ENCODE measurements at places on chromosomes 12 and 14.

- DNase-seq, result no peak
These were observed 218.4 kb downstream of the BCAT1 start for GRCh38 chr12:24730489-24730896.

- no peak for DNase-seq
These were observed 805 bp downstream of the MYH7 start for GRCh38 chr14:23434488-23435222.

DNA sequence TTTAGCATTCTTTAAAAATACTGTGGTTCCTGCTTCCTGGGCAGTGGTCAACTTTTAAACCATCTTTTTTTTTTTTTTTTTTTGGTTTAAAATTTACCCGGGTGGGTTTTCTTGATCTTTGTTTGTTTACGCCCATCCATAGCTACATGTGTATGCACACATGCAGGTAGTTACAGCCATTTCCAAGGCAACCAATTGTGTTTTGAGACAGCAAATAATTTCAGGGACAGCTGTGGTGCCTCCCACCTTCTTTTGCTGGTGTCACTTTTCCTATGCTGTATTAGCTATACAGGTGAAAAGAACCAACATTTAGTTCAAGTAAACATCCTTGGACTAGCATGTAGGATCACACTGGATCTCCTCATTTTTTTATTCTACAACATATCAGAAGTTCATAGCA, 52.0 kb upstream of the PSMA6 start:
- DNase-seq, result no peak

DNA sequence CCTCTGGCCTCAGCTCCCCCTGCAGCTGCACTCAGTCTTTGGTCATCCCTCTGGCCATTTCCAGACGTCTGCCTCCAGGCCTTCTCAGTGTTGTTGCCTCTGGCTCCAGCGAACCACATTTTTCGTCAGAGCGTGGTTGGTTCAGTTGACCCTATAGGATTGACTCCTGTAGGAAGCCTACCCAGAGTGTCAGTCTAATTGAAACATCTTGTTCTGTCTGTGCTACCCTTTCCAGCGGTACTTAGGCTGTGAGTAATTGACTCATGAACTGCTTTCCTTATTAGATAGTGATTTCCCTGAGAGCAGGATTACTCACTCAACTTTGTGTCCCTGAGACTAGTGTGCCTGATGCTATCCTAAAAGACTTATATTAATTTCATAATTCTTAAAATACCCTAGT, 373.2 kb downstream of the ATP23 start:
- no peak for DNase-seq

- no peak for DNase-seq
These were observed 187.1 kb upstream of the CDKN3 start for GRCh38 chr14:54209511-54210250.
